GM12878 (cell line): ENCODE measurements at places on chromosomes 4 and X. TPM values are rescaled to one million over a fixed set of nuclear protein-coding genes. Genes with fewer than 3 reads are reported as not detected.

GRCh38 chrX:153438532-153438931 lies 7.3 kb downstream of the TREX2 start:
- DNase-seq = no peak

DNA sequence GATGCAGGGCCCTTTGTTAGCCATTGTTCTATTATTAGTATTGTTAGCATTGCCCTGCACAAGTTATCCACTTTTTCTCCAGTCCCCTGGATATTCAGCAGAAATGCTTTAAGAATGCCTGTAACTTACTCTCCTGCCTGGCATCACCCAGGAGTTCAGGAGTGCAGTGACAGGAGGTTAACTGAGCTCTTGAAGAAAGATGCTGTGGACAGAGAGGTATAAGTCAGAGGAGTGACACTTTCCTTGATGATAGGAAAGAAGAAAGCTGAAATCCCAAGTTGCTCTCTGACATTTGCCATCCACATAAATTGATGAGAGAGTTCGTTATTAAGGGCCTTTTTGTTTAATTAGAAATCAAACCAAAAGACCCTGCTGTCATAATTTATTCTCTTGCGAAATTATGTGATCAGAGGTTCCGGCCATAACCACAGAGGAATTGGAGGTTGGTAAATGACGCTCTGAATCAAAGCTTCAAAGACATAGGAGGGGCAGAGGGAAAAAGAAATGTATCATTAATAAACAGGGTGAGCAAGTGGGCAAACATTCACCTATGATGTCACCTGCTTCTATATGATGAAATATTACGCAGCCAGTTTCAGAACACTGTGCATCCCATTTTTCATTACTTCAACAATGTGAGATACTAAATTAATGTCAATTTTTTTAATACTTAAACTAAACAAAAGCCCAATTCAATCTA lies 230.2 kb upstream of the JADE1 start:
- no peak for DNase-seq

DNA sequence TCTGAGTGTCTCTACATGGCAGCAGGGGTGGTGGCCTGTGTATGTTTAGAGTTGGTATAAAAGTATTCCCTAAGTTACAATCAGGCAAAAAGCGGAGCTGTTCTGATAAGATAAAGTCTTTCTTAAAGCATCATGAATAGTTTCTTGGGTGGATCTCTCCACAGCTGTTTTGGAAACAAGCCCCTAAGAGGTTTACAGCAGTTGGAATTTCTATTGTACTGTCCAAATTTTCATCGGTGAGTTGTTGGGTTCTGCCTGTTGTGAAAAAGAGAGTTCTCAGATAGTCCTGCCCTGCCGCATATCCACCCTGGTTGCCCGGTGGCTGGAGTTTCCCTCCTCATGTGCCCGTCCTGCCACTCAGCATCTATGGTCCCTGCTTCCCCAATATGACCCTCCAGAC lies 50.1 kb downstream of the C4orf51 start:
- no peak for DNase-seq

GRCh38 chr4:16794816-16795445 lies 103.5 kb downstream of the LDB2 start:
- no peak for DNase-seq

Gene VCX3B
- not detected in 2 replicates for total RNA-seq
